ENCODE measurements at places on chromosomes 11 and 22.
A peak's percentile ranks its signal among the peaks of the same experiment; 100 is the strongest.

GRCh38 chr11:48036466-48036865 lies 56.1 kb downstream of the PTPRJ start:
- no peak for DNase-seq

DNA sequence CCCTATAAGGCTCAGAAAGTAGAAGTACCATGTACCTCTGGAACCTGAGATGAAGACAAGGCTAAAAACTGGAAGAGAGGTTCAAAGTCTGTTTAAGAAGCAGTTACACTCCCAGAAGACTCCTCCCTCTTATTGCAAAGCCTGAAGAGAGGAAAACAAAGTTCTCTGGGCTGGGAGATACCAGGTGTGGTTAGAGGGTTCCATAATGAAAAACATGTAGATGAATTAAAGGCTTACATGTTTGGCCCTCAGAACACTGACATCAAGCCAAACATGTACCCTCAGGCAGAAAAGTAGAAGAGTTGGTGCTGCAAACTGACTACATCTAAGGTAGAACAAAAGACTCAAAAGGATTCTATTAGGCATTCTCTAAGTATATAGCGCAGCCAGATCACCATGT lies 205.3 kb downstream of the TTC28 start:
- DNase-seq = no peak

- DNase-seq = no peak
These were observed 1108.7 kb downstream of the BRD1 start for GRCh38 chr22:48718818-48719500.

- no peak for DNase-seq
These were observed 786.1 kb upstream of the CNTN5 start for GRCh38 chr11:98234698-98235097.

DNA sequence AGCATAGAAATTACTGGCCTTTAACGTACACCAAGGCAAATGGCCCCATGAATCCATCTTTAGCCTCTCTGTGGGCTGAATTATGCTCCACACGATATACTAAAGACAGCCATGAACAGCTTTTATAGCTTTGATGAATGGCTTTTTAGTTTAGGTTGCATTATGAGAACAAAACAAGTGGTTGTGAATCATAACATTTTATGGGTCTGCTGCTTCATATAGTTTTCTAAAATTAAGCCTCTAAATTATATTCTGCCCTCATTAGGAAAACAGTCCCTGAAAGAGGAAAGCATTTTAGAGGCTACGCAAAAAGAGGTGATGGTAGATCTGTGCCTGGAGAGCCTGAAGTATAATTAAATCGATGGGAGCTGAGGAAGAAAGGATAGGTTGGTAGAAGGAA lies 221.3 kb downstream of the CADM1 start:
- DNase-seq = no peak

DNA sequence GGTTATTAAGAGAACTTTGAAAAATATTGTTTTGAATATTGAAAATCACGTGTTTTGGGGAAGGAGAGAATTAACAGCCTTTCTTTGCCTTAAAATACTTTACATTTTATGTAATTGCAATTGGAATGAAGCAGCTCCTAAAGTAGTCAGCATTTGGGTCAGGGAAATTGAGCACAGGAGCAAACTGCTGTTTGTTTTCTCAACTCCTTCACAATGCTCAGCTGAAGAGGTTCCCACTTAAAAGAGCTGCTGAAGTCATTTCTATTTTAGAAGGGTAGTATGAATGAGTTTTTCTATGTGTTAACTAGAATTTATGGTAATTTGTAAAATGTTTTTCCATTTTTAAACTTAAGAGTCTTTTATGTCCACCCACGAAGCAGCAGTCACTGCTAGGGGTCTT lies 8.1 kb upstream of the UCP2 start:
- DNase-seq = no peak

GRCh38 chr11:16012125-16012751 lies 344.1 kb downstream of the SOX6 start:
- no peak for DNase-seq

DNA sequence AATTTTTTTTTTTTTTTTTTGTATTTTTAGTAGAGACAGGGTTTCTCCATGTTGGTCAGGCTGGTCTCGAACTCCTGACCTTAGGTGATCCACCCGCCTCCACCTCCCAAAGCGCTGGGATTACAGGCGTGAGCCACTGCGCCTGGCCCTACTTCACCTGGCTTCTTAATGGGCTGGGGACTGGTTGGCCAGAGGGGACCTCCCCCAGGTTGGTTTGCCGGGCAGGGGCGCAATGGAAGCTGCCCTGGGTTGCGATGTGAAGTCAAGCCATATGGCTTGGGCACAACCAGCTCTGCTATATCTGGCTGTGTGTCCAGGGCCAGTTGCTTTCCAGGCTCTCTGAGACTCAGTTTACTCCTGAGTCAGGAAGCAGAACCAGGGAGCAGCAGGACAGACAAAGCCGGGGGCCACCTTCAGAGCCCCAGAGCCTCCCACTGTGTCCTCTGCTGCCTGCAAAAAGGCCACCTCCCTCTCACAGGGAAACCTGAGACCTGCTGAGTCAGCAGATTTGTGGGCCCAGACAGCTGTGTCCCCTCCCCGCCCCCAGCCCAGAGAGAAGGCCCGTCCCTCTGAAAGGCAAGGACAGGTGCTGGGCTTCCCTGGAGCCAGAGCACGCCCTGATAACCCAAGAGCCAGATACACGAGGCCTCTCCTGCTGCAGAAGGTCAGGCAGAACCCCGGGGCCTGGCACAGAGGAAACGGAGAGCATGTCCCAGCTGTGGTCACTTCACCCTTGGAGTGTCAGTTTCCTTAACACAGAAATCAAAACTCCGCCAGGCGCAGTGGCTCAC lies 29.2 kb upstream of the DAGLA start:
- DNase-seq = no peak

GRCh38 chr11:30774496-30775232 lies 188.5 kb upstream of the MPPED2 start:
- DNase-seq = no peak

- no peak for DNase-seq
These were observed 16.6 kb downstream of the PAX6 start for GRCh38 chr11:31794548-31794947.

DNA sequence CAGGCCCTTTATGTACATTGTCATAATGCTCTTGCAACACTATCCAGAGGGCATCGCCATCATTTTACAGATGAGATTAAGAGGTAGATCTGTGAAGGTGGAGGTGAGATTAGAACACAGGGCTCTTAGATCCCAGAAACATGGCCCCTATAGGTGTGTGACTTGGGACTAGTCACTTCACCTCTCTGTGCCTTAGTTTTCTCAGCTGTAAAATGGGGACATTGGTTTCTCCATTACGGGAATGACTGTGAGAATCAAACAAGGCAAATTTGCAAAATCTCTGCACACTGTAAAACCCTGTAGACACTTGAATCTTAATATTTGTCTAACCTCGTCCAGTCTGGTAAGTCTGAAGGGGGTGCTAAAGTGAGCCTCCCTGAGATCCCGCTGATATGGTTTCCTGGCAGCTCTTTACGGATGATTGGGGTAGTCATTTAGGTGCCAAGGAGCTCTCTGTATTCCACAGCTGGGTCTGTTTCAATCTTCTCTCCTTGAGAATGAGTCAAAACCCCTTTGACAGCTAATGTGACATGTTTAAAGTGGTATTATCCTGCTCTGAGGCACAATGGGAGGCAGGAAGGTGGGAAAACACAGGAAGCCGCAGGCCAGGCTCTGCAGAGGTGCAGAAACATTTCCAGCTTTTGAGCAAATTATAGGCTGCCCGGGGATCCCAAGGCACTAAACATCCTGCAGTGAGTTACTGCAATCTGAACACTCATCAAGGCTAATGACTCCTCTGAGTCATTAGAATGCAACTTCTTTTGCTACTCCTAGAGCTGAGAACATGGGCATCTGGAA lies 140.8 kb downstream of the CCDC81 start:
- DNase-seq = no peak

DNA sequence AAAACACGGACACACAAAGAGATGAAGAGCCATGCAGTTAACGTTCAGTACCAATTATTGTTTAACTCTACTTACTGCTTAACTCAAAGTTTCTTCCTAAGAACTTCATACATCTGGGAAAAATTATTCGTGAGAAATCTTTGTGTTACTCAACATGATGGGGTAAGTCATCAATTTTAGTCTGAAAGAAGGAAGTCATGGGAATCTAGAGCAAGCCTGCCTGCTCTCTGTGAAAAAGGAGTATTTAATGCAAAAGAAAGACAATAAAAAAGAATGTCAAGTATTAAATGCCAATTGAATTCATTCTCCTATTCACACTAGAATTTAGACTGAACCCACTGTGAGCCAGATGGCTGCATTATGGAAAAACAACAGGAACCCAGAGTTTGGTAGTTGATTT lies 16.0 kb downstream of the TMEM123 start:
- no peak for DNase-seq

- peak; percentile 87 for DNase-seq
These were observed 194.1 kb downstream of the IGLL1 start for GRCh38 chr22:23385678-23386631.

GRCh38 chr22:30778261-30778660 lies 83.6 kb downstream of the OSBP2 start:
- no peak for DNase-seq

- no peak for DNase-seq
These were observed 17.5 kb upstream of the TXNRD2 start for GRCh38 chr22:19959043-19959586.

DNA sequence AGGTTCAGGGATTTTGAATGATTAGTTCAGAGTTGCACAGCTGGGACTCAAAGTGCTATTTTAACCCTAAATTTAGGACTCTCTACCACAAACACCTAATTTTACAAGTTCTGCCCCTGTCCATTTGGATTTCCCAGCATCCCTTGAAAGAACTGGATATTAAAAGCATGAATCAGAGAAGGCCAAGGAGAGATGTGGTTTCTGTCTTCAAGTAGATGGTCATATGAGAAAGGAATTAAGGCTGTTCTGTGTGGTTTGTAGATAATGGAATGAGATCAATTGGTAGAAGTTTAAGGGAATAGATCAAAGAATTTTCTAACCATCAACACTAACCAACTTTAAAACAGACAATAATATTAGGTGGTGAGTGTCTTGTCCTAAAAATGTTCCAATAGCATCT lies 106.4 kb upstream of the TENM4 start:
- DNase-seq = no peak

- DNase-seq = no peak
These were observed 6.1 kb upstream of the RFPL2 start for GRCh38 chr22:32211011-32211410.

DNA sequence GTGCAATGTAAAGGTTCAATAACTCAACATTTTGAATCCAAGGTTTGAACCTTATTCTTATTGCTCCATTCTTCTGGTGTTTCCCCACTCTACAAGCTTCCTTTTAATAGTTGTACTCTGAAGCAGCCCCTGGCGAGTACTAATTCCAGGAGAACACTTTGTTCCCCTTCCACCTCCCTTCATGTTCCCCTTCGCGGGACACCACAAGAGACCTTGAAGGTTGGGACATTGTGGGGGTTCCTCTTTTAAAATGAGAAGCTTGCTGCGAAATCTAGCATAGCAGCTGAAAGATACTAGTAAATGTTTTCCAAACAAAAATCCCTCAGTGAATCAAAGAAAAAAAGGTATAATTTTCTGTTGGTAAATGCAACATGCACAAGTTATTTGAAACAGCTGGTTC lies 626.3 kb upstream of the LRRC4C start:
- no peak for DNase-seq

DNA sequence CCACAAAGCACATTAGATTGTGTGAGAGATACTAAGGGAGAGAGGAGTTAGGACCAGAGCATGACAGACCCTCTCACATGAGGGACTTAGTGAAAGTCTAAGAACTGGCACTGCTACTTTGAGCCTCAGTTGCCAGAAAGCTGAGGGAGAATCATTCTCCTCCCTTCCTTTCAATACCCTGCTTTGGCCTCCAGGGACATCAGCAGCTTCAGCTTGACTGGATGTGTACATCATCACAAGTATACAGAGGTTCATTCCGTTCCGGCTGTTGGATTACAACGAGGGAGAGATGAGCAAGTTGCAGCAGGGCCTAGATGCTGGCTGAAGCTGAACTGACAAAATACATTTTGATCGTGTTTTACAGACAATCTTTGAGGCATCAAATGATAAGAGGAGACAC lies 15.7 kb upstream of the ANO5 start:
- DNase-seq = no peak

DNA sequence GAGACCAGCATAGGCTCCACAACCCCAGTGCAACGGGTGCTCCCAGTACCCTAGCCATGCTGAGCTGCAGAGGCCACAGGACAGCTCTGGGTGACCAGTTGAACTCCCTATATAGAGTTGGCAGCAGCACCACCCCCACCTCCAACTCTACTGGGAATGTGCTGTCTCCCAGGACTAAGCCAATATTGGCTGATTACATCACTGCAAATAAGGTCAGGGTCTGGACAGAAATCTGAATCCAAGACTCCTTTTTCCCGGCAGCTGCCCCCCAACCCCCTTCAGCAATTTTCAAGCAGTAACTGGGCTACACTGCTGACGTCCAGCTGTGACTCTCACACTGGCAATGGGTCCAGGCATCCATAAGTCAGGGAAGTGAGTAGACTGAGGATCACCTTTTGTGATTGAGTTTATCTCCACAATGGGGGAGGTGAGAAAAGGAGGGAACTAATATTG lies at the start of gene HPX:
Gene HPX, minus strand, starts transcription at position 82 of the 453 bp plus-strand sequence. Its CDS starts 24 bp downstream, at position 58.
- DNase-seq = no peak

GRCh38 chr11:104422324-104422944 lies 258.5 kb upstream of the PDGFD start:
- DNase-seq = no peak

GRCh38 chr11:40187295-40187694 lies 1272.2 kb downstream of the LRRC4C start:
- DNase-seq = no peak

DNA sequence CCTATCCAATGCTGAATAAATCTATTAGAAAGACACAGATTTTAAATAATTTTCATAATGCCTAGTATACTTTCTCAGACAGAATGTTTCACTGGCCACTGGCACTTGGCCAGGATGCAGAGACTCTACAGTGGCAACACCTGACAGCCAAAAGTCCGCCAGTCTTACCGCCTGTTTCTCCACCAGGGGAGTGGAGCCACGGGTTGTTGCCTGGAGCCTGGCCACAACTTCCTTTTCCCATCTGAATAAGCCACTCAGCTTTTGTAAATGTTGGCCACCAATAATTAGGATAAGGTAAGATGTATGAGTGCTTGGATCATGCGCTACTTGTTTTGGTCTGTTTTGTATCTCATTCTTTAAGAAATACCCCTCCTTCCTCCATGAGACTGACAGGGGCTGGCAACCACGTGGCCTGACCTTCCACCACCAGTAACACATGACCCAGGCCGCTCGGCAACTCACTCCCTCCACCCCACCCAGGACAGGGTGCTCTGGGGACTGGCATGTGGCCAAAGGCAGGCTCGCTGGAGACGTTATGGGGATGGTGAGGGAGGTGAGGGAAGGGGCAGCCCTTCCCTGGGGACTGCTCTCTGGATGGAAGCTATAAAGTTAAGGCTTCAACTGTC lies 93.0 kb upstream of the BID start:
- DNase-seq = no peak

All from activated T-cell treated with anti-CD3 and anti-CD28 coated beads, Interleukin-2, amount 50 U/mL, for 1 hour (primary cell).